ENCODE measurements at places on chromosomes 7 and 10. TPM values are rescaled to one million over a fixed set of nuclear protein-coding genes. Genes with fewer than 3 reads are reported as not detected.

Gene SPDYE9
- not detected for total RNA-seq

Gene RBP3
- not detected for total RNA-seq

Gene AZGP1
- 51.0 TPM for total RNA-seq

Gene SLC13A4
- total RNA-seq = not detected

Gene IKZF1
- total RNA-seq = 6.1 TPM

Gene CALCR
- 7.0 TPM for total RNA-seq

Gene PON1
- total RNA-seq = not detected

Gene EIF5AL1
- 0.10 TPM for total RNA-seq

Gene ZNF365
- 0.41 TPM for total RNA-seq

Gene MMD2
- not detected for total RNA-seq

Gene SLC26A3
- total RNA-seq = not detected

DNA sequence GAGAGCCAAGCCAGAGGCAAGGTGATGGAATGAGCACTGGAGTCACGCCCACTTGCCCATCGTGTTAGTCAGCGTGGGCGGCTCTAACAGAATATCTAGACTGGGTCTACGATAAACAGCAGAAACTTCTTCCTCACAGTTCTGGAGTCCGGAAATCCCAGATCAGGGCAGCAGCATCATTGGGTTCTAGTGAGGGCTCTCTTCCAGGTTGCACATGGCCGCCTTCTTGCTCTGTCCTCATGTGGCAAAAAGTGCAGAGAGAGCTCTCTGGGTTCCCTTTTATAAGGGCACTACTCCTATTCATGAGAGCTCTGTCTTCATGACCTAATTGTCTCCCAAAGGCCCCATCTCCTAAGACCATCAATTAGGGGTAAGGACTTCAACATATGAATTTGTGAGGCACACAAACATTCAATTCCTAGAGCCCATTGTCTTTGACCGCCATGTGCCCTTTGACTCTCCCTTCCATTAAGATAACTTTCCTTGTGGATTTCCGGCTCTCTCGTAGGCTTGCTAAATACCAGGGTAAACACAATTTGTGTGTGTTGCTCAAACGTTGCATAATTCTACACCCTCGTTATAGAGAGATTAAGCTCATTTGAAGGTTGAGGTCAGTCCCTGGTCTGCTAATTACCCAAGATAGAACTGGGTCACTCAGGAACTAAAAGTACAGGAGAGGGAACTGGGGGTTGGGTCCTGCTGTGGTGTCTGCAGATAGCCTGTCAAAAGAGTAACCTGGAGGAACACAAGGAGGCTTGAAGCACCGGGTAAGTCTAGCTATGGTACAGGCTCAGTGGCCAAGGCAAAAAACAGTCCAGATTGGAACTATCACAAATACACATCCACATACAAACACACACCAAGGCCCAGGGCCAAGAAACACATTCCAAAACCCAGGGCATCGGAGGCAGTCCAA lies 28.7 kb upstream of the USP6NL start:
- DNase-seq = no peak

DNA sequence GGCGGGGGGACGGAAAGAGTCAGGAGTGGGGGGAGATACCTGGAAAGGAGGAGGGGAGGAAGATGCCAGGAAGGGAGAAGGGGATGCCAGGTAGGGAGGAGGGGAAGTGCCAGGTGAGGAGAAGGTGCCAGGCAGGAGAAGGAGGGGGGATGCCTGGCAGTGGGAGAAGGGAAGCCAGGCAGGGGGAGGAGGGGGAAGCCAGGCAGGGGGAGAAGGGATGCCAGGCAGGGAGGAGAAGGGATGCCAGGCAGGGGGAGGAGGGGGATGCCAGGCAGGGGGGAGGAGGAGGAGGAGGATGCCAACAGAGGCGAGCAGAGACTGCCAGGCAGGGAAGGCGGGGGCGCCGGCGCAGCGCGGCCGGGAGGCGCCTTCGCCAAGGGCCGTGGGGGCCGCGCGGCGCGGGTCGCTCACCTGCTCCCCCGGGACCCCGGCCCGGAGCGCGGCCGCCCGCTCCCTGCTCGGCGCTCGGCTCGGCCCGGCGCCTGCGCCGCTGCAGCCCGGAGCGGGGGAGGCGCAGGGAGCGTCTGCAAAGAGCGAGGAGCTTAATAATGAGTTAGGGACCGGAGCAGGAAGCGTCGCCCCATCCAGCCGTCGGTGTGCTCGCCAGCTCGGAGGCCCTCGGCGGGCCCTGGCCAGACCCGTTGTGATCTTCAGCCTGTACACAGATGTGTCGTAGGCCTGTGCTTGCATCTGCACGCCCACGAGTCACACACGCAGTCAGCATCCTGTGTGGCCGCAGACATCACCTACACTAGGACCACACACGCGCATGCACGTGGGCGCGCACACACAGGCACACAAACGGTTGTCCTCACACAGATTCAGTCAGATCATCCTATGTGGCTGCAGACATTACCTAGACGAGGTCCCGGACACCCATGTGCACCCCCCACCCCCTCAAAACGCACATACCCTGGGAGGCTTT lies 28.4 kb upstream of the SMARCD3 start:
- DNase-seq = peak; percentile 77

DNA sequence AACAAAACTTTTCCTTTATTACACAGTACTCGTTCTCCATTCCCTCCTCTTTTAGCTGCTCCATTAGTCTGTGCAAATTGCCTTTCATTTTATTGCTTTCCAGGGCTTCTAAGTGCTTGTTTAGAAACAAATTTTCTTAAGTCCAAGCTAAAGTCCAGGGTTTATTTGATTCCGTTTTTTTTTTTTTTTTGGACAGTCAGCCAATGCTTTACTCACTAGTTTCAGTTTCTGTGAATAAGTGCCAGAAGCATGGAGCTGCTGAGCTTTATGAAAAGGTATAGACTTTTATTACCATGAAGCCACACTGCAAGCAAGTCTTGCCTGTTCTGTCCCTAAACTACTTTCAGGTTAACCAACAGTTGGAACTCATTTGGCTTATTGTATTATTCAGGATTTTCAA lies 455.0 kb downstream of the GFRA1 start:
- DNase-seq = peak; percentile 37

GRCh38 chr7:131090886-131091692 lies 236.6 kb upstream of the MKLN1 start:
- DNase-seq = no peak

DNA sequence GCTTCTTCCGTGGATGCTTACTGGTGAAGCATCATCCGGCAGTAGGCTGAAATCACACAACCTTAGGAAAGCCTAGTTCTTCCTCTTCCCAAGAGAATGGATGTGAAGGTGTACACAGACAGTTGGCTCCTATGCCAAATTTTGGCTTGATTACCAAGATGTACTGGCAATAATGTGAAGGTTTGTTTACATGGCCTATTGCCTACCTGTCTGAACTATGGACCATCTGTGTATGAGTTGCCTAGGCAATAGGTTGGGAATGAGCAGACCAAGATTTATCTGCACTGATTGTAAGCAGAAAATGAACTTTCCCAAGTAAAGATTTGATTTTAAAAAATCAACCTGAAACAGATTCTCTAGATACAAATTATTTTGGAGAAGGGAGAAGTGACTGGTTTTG lies 325.9 kb upstream of the SORCS1 start:
- no peak for DNase-seq

- DNase-seq = no peak
Observed at GRCh38 chr10:48448796-48449195, 142.3 kb downstream of the MAPK8 start.

- no peak for DNase-seq
Observed at GRCh38 chr10:103583871-103584215, 90.3 kb downstream of the NEURL1 start.

DNA sequence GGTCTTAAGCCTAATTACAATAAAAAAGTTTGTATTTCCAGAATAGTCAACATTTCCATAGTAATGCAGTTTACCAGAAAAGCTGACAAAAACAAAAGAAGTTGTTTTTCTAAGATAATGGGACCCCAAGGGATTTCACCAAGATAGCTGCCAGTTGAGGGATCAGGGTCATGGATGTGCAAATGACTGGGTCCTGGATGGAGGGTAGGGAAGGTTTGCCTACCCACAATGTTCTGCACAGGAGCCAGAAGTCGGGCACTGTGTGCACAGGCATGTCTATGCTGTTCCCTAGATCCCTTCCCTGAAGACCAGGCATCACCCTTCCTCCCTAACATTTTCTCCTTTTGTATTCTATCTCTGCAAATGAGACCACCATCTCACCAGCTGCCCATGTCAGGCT lies 94.1 kb upstream of the FAM133B start:
- DNase-seq = no peak

DNA sequence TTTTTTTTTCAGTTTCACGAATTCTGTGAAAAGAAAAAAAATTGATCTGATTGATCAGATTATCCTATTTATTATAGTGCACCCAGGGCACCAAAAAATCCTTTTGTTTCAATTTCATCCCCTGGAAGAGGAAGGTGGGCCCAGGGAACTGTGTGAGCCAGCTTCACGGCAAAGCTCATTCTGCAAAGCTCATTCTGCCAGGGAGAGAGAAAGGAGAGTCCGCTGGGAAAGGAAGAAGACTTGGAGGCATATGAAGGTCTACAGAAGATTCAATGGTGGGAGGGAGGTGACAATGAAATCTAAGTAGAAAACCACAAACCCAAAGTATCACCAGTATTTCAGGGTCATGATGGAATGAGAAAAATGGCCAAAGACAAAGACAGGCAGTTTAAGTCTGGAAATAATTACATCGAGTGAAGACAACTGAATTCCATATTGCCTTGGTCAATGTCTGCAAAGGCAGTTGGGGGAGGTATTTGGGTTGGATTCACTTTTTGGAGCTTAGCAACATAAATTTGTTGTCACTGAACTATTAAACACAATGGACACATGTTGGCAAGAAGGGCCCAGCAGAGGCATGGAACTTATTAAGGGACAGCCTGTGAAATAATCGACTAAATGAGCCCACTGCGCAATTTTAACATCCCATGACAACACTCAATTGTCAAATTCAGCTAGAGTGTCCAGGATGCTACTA lies 587.8 kb upstream of the MKI67 start:
- DNase-seq = peak; percentile 87

DNA sequence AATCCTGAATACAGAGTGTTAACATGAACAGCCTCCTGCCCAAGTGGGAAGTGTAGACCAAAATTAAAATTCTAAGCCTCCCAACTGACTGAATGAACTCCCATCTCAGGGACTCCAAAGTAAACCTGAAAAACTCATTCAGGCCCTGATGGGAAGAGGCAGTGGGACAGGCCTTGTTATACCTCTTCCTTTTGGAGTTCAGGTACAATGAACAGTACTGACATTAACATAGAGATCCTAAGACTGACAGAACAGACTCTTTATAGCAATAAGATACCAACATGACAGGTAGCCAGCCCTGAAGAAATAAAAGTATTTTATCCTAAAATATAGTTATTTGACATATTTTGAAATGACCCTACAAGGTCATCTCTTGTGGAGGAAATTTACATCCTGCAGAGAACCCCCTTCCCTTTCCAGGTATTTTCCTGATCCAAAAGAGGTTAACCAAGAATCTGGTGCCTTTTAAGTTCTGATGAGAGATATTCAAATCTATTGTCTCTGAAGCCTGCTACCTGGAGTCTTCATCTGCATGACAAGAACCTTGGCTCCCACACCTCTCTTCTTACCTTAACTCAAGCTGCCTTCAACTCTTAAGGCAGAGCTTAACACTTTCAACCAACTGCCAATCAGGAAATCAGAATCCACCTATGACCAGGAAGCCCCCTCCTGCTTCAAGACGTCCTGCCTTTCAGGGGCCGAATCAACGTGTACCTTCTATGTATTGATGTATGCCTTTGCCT lies 103.3 kb upstream of the PFKP start:
- no peak for DNase-seq

DNA sequence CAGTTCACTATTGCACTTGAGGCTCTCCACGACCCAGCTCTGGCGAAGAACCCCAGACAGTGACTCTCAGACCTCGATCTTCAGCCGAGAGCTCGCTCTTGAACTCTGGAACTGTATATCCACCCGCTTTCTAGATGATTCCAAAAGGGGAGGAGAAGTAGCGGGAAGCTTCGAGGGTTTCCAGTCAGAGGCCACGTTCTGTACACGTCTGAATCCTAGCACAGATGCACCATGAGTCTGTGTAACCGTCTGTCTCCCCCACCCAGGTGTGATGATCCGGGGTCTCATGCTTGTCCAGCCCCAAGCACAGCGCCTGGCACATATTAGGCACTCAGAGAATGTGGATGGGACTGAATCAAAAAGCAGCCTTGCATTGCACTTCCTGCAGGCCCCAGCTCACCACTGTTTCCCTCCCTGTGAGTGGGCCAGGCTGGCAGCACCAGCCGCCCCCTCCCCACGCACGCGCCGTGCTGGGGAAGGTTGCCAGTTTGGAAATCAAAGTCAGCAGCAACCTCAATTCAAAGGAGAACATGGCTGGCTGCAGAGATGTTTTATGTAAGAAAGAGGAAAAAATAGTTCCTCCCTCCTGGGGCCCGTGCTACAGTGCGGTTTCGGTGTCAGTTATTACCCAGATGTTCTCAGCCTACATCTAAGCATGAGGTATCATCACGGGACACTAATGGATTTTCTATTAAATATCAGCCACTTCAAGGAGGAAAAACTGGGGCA lies 5.7 kb downstream of the GRID2IP start:
- no peak for DNase-seq

- no peak for DNase-seq
Observed at GRCh38 chr10:93629647-93630305, 17.4 kb downstream of the PDE6C start.

- no peak for DNase-seq
Observed at GRCh38 chr10:86586516-86586915, 64.9 kb upstream of the WAPL start.
